ENCODE measurements at places on chromosomes 5 and 9.

GRCh38 chr5:179023528-179024189 is at the start of gene ZNF879:
Gene ZNF879, plus strand, starts transcription at chr5:179023804. Its CDS starts 1,201 bp downstream, at chr5:179025005.
- DNase-seq: peak; percentile 84

- no peak for DNase-seq
These were observed 161.0 kb upstream of the ZNF618 start for GRCh38 chr9:113715086-113715485.

DNA sequence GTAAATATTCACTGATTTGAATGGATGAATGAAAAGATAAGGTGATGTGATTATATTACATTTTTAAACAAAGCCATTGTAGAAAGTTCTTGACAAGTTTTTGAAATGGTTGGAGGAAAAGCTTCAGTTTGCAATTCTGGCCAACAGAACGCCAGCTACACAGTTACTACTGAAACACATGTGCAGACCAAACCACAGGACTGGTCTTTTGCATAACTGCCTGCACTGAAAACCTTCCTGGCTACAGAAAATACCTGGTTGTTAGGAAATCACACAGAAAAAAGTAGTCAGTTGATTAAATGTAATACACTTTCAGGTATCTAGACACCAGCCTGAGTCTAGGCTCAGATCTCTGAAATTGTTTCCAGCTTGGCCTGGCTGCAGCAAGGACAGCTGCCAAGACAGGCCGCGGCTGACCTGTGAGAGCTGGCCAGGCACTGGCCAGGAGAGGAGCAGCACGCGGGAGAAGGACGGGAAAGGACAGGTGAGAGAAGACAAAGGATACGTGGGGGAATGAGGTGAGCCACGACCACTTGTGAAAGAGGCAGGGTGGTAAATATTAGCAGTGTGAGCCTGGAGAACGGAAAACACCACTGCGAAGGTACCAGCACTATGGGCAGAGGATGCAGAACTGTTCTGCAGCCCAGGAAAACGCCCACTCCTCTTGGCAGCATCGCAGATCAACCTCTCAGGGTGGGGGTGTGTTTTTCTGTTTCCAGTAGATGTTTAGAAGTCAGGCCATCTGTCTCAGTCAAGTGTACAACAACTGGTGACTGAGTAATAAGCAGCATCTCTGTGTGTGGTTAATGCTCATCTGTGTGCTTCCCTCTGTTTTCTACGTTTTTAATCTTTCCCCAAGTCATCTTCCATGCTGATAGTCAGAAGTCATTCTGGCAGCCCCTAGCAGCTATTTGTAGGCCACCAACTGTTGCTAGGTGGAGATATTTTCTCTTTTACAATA is 137.4 kb downstream of the SCAMP1 start:
- DNase-seq: no peak

GRCh38 chr9:91180930-91181268 is 180.8 kb downstream of the AUH start:
- no peak for DNase-seq

DNA sequence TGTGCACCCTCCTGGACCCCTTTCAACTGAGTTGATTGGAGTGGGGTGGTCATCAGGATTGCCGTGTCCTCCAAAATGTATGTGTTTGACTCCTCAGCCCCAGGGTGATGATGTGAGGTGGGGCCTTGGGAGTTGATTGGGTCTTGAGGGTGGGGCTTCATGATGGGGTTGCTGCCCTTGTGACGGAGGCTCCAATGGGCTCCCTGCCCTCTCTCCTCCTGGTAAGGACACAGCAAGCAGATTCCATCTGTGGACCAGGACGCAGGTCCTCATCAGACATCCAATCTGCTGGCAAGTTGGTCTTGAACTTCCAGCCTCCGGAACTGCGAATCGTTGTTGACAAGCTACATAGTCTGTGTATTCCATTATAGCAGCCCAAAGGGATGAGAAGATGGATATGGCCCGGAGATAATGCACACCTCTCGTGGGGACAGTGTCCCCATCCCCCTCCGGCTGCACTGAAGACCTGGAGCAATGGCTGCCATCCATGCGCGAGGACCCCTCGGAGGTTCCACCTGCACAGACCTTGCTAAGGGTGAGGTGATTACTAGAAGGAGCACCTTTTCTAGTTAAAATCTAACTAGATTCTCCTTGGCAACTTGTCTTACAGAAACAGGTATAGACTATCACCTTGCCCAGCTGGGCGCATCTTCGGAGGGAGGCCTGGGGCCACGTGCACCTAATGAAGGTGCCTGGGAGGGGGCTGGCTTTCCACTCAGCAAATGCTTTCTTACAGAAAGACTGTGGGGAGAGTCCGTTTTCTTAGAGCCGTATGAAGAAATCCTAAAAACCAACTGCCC is 75.7 kb upstream of the IRX4 start:
- DNase-seq: no peak

DNA sequence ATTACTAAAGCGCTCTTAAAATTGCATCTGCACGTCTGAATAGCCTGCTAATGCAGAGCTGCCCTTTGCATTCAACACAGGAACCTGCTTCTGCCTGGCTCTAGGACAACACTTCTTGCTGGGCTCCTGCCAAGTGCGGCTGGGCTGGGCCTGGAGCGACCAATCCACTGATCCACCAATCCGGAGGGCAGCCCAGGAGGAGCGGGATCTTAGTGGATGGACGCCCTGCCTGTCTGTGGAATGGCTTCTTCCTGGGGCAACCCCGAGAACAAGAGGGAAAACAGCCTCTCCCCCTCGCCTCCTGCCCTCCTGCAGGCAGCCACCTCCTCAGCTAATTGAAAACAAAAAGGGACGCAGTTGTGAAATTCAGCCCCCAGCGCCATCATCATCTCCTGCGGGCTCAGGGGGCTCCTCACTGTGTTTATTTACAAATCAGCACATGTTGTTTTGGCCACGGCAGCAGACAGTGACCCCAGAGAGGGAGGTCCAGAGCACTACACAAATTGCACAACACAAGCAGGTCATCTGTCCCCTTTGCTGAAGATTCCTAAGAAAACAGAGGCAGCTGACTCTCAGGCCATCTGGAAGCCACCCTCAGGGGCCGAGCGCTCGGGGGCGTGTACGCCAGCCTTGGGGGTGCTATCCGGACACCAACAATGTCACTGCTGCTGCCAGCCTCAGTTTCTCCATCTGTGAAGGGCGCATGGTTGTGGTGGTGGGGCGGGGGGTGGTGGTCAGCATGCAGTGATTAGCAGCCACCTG is 57.3 kb downstream of the GADD45G start:
- no peak for DNase-seq

GRCh38 chr9:137428841-137429545 is 5.8 kb downstream of the NOXA1 start:
- DNase-seq: no peak

GRCh38 chr9:135461936-135462335 is 17.6 kb upstream of the PPP1R26 start:
- DNase-seq: no peak

- DNase-seq: no peak
These were observed 97.4 kb downstream of the PPARGC1B start for GRCh38 chr5:149827546-149827945.

- DNase-seq: no peak
These were observed 42.0 kb upstream of the LIFR start for GRCh38 chr5:38598296-38598993.

- DNase-seq: no peak
These were observed 173.3 kb downstream of the RMI1 start for GRCh38 chr9:84153885-84154284.

DNA sequence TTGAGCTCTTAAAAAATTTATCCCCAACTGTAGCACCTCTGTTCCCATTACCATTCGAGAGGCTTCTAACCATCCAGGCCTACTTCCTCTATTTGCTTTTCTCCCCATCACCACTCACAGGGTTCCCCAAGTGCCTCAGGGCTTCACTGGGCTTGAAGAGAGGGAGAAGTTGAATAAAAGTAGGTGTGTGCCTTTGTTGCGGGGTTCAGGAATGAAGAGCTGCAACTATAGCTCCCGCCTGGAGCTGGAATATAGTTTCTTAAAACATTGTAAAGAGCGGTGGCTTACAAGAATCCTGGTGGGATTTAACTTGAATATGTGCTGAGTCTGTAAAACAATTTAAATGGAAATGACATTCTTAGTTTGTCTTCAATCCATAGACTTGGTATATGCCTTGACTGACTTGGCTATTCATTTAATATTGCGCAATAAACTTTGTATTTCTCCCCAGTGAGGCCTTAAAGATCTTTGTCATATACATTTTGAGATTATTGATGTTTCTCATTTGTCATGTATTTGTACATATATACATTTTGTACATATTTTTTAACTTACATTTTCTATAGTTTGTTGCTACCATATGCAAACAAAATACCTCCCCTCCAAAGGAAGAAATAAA is 7.2 kb downstream of the ENTREP1 start:
- no peak for DNase-seq

- no peak for DNase-seq
These were observed 11.0 kb upstream of the ZBTB43 start for GRCh38 chr9:126793686-126794417.

DNA sequence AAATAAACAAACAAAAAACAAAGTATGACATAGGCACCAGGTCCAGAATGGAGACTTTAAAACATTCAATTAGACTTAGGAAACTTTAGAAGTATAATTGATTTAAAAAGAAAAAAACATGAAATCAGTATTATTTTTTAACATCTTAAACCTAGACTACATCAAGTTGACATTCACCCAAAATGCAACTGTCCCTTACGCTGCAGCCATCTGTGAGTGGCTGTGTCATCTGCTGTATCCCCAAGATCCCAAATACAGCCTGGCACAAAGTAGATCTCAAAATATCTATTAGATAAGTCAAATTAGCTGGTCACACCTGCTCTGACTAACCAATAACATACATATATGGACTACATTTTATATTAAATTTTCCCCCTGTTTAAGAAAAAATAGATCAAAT is 7.8 kb downstream of the TTLL11 start:
- DNase-seq: no peak

DNA sequence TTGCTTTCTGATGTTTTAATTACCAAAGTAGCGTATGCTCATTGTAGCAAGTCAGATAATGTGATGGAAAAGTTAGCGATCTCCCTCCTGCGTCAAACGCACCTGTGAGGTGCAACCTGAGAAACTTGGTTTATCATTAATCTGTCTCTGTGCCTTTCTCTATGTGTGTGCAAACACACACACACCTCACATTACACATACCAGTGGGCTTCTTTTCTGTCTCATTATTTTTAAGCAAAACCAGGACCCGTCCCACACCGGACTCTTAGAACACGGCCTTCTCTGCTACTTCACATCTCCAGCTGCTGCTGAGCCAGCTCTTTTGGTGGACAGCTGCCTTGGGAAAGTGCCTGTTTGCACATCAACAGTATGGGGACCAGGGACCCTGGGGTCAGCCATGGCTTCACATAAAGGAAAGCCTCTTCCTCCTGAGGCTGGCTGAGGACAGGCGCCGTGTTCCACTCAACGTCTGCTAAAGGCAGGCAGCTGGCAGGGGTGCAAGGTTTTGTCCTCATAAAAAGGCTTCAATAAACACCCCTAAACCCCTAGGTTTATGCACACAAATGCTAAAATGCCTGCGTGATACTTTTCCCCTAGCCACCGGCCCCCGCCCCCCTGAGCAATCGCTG is 44.2 kb downstream of the MRPL36 start:
- no peak for DNase-seq

DNA sequence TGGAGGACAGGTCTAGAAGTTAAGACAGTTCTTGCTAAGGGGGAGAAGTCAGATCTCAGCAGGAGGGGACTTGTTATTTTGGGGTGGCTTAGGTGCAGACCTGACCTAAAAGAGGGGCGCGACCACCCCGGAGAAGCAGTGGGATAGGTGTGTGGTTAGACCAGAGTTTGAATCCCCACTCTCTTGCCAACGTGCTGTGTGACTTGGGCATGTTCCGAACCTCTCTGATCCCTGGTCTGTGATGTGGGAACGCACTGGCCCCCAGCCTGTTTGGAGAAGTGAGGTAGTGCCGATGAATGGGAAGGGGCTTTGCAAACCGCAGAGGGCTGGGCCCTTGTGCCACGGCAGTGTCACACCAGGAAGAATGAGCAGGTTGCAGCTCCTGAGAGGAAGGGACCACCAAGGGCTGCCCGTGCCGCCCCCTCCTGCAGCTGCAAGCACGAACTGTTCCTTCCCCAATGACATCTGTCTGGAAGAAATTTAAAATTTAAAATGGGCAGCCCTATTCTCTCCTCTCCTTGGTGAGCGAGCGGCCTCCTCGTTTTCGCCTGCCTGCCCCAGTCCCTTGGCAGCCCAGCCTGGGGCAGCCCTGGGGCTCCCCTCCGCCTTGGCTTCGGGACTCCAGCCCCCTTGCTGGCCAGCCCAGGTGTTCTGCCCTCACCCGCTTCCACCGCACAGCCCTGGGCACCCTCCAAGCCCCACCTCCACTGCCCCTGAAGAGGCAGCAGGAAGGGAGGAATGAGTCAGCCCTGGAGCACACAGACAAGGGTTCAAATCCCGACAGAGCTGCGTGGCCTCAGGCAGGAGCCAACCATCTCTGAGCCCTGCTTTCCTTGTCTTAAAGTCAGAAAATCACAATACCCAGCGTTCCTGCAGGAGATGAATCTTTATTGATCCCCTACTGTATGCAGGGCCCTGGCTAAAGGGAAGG is 1.6 kb downstream of the FIBCD1 start:
- DNase-seq: no peak

- DNase-seq: no peak
These were observed 52.3 kb upstream of the PTPDC1 start for GRCh38 chr9:94031946-94032345.

DNA sequence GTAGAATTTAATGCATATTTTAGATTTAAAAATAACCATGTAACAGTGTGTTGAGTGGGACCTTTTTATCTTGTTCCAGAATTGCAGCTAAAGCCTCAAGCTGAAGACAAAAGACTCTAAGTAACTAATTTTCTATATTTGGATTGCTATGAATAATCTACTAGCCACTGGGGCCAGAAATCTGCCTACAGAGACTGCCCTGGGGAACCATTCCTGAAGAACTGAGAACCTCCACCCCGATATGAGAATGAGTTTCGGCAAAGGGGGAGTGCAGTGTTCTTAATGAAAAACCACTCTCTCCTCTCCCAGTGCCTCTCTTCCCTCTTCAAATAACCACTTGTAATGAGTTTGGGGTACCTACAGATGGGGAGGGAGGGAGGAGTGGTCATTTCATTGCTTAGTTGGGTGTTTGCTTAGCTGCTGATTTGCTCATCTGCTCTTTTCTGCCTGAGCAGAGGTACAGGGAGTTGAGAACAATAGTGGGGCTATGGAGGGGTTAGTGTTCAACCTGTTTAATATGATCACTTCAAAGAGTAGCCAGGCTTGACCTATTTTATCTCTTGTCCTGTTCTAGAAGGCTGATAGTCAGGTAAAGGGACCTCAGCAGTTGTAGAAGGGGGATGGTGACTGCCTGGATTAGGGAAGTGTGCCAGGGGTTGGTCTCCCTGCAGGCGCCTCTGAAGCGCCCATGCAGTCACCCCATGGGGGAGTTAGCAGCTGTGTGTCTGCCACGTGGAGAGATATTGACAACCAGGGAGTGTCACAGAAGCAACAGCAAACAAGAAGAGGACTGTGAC is 47.7 kb downstream of the ATG10 start:
- DNase-seq: no peak

- no peak for DNase-seq
These were observed 687.0 kb upstream of the FTMT start for GRCh38 chr5:121164632-121165031.

DNA sequence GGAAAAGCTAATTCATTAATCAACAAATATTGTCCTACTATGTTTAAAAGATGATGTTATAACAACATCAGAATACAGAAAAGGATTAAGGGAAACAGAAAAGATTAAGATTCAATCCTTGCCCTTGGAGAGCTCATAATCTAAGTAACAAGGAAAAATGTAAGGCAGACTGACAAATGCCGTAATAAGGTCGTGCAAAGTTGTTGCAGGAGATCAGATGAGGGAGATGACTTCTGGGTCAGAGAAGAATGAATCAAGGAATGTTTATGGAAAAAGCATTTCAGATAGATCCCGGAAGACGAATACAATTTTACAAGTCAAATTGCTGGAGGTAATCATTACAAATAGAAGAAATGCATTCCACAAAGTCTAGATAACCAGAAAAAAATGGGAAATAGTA is 6.4 kb downstream of the ADAMTS6 start:
- DNase-seq: no peak
